ENCODE measurements at places on chromosomes 4 and X. TPM values are rescaled to one million over a fixed set of nuclear protein-coding genes. Genes with fewer than 3 reads are reported as not detected.

GRCh38 chrX:154409222-154409871, at the start of gene DNASE1L1:
DNASE1L1 (minus strand) TSS chrX:154409254; CDS start chrX:154405568, 3,686 bp downstream.
- peak; percentile 91 for DNase-seq

- peak; percentile 51 for DNase-seq
Measured at GRCh38 chr4:17597517-17597916, 16.9 kb upstream of the MED28 start.

DNA sequence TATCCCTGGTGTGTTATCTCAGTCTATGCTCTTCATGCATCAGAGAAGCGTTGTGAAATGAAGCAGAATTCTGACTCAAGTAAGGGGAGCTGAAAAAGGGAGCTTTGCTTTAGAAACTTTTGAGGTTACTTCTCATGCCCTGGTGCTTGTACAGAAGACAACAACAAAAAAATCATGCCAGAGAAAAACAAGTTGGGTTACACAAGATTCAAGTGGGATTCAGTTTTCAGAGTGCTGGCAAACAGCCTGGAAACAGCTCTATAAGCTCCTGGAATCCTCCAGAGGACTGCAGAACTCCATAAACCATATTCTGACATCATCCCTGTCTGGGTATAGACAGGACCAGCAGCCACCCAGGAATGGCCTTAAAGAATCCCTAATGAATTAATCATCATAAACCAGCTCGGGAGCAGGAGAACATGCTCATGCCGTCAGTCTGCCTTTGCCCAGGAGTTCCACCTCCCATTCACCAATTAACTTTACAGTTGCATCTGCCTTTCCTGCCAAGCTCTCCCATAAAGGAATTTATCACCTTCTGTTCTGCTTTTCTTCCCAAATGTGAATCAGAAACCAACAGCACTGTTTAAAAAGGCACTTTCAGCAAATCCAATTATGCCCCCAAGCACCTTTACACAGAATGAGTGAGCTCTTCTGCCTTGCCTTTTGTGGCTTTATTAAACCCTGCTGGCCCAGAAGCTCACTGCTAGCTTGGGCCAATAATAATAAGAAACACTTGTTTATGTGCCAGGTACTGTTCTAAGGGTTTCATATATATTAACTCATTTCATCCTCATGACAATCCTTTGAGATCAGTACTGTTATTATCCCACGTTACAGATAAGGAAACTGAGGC, 54.5 kb upstream of the FBXW7 start:
- DNase-seq, result peak; percentile 60

GRCh38 chr4:125420526-125420925, 105.8 kb downstream of the FAT4 start:
- no peak for DNase-seq

DNA sequence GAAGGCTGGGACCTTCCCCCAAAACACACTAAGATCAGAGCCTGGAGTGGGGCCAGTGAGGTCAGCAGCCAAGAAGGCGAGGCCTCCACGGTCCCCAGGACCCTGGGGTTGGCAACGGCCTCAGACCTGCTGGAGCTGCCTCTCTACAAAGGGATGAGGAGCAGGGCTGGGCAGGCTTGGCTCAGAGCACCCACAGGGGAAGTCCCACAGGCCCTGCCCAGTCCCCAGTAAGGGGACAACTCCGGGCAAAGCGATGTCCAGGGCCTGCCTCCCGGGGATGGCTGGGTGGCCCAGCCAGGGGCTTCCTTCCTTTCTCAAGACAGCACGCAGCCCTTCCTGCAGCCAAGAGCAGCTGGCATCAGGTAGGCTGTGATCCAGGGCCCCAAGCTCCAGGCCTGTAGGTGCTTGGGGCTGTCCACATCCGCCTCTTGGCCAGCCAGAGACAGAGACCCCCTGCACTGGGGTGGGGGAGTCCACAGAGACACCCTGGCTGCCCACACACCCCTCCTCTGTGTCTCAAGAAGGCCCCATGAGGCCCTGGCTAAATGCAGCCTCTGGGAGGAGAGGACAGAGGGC, 5.7 kb downstream of the MXD4 start:
- no peak for DNase-seq

DNA sequence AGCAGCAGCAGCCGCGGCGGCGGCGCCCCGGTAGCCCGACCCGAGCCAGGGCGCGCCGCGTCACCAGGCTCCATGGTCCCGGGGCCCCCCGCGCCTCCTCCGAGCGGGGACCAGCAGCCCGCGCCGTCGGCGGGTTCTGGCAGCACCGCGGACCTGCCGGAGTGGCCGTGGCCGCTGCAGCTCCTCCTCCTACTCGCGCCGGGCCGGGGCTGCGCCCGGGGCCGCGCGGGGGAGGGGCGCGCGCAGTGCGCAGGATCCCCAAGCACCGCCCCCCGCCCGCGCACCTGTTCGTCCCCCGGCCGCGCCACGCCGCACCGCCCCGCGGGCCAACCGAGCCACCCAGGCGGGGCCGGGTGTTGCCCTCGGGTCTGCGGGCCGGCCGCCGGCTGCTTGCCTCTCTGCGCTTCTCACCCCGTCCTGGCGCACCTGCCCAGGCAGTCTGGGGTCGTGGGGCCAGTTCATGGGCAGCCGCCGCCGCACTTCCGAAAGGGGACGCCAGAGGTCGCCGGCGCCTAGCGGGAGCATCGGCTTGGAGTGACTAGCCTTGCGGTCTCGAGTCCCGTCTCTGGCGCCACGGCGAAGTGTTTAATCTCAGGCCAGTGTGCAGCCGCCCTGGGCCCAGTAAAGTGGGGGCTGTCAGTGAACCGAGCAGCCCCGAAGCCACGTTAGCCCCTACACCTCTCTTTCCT, at the start of gene SLC9A7:
Gene SLC9A7, minus strand, starts transcription at position 163 of the 689 bp plus-strand sequence. Its CDS starts 89 bp downstream, at position 74.
- peak; percentile 84 for DNase-seq

- DNase-seq, result no peak
Measured at GRCh38 chrX:38661561-38661960, 100.2 kb downstream of the TSPAN7 start.

GRCh38 chrX:3129256-3129655, 88.0 kb downstream of the ARSF start:
- no peak for DNase-seq

DNA sequence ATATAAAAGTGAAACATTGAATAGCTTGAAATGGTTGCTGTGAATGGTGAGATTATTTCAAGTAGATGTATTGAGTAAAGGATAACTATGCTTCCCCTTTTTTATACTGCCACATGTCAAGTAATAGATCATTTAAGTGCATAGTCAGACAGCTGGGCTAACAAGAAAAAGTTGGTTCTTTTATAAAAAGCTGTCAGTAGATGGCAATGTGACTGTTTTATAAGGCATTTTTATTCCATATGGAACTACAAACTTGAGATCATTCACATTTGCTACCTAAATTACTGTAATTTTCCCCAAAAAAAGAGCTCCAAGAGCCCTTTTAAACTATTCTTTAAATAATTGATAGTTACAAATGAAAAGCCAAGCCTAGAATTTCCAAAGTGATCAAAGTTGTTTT, 831.0 kb downstream of the C4orf33 start:
- peak; percentile 5 for DNase-seq

GRCh38 chrX:36160081-36160480, 240.5 kb downstream of the CFAP47 start:
- DNase-seq, result no peak

- DNase-seq, result no peak
Measured at GRCh38 chr4:185411849-185412248, 13.9 kb downstream of the UFSP2 start.

- no peak for DNase-seq
Measured at GRCh38 chr4:188683571-188683970, 544.3 kb downstream of the TRIML1 start.

- DNase-seq, result no peak
Measured at GRCh38 chr4:8525383-8526120, 54.6 kb upstream of the GPR78 start.

DNA sequence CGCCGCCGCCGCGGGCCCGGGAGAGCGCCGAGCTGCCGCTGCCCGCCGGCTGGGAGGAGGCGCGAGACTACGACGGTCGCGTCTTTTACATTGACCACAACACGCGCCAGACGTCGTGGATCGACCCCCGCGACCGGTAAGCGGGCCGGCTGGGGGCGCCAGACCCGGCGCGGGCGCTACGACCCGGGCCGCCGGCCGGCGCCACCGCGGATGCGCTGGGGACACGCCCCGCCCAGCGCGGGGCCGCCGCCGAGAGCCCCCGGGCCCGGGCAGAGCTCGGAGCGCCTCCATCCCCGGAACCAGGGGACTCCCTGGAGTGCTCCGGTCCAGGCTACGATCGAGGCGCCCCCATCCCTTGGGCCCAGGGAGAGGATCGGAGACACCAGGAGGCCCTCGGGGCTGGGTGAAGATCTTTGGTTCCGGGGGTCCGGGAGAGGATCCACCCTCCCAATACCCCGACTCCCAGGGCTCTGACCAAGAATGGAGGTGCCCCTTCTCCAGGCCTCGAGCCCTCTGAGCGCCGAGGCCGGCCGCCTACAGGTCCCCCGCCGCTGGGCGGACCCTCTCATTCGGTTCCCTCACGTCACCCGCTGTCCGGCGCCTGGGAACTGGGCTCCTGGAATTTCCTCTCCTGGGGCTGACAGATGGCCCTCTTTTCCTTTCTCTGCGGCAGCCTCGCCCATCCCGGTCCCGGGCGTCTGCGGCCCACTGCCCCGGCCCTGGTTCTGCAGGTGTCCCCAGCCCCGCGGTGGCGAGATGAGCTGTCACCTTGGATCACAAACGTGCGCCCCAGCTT, 48.8 kb downstream of the CLDN34 start:
- peak; percentile 25 for DNase-seq

DNA sequence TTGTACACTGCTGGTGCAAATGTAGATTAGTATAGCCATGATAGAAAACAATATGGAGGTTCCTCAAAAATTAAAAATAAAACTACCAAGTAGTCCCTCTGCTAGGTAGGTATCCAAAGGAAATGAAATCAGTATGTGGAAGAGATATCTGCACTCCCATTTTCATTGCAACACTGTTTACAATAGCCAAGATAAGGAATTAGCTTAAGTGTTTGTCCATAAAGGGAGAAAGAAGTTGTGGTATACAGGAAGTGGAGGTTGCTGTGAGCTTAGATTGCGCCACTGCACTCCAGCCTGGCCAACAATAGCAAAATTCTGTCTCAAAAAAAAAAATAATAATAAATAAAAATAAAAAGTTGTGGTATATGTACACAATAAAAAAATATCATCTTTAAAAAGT, 325.0 kb upstream of the EMCN start:
- DNase-seq, result no peak

- no peak for DNase-seq
Measured at GRCh38 chr4:188433741-188434315, 294.6 kb downstream of the TRIML1 start.

DNA sequence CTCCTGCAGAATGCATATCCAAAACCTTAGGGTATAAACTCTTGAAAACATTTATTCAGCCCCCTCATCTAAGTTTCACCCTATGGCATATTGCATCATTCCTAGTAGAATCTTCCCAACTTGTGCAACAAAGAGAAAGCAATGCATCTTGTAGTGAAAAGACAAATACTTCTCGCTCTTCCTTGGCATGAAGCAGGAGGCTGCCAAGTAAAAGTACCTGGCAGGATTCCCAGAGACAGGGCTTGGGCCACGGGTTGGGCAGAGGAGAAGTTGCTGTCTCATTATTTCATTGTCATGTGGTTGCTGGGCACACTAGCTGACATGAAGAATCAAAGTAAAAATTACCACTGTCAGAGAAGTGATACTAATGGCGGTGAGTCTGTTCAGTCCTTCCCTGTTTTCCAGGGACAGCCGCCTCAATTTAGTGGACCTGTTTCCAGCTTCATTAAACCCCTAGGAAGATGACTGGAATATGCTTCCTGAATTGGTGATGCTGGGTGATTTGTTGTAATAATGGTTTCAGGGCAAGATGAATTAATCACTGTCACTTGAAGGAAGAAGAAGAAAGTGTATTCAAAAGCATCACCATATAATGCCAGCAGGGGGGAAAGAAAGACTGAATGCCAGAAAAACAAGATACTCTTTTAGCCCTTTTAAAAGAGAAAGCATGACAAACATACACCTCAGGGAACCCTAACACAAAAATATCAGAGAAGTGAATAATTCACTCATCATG, 380.5 kb upstream of the IGFBP7 start:
- DNase-seq, result peak; percentile 44

DNA sequence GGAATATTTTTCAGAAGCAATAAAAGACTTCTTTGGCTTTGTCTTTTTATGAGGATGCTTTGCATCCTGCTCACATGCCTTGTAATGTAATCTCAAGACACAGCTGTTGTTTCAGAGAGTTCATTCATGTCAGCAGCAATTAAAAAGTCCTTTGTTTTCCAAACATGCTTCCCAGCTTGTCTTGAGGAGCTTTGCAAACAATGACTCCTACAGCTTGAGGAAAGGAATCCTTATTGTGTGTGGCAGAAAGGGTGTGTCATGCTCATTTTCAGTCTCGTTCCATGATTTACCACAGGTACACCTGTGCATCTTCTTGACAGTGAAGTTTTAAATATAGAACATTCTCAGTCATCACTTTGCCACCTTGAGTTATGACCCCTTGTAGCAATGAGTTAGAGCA, 139.2 kb upstream of the AADAT start:
- peak; percentile 27 for DNase-seq

GRCh38 chr4:24674279-24674678, 89.9 kb upstream of the DHX15 start:
- no peak for DNase-seq

DNA sequence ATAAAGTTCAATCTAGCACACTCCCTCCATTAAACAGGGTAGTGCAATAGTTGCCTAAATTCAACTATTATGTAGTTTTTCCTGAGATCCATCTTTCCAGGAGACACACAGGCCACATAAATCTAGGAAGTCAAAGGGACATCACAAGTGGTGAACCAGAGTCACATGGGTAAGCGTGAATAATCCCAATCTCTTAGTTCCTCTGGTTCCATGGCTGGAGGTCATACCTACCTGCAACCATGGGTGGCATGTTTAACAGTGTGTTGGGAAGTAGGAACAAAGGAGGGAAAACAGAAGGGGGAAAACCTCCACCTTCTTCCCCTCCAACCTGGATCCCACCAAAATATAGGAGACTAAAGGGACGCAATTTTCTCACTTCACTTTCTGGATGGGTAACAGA, 2651.6 kb downstream of the ARAP2 start:
- DNase-seq, result no peak

DNA sequence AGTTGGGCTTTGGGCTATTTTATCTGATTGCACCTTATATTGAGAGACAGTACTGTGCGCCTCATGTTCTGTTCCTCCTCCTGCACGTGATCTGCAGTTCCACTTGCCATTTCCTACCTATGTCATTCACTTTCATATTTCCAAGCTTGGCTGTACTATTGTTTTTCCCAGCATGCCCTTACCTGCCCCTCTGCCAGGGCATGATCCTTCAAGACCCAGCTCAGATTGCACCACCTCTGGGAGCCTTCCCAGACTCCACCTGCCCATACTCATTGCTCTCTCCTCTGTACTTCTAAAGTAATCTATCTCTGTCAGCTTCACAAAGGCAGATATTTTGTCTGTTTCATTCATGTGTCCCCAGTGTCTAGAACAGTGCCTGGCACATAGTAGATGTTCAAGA, 11.6 kb downstream of the SLC25A5 start:
- no peak for DNase-seq

The RBM46 gene
- not detected for total RNA-seq

The F11 gene
- total RNA-seq, result not detected

The UGT2B15 gene
- total RNA-seq, result not detected

The PCDH10 gene
- 0.23 TPM for total RNA-seq

The ANK2 gene
- 1.4 TPM for total RNA-seq

The FRMD7 gene
- total RNA-seq, result not detected

The EGF gene
- 6.1 TPM for total RNA-seq

The PF4V1 gene
- total RNA-seq, result not detected
